Kidney capillary endothelial cell (primary cell): ENCODE measurements at places on chromosomes 6 and 20.

- no peak for DNase-seq
Measured at GRCh38 chr6:37946057-37946456, 126.5 kb downstream of the ZFAND3 start.

DNA sequence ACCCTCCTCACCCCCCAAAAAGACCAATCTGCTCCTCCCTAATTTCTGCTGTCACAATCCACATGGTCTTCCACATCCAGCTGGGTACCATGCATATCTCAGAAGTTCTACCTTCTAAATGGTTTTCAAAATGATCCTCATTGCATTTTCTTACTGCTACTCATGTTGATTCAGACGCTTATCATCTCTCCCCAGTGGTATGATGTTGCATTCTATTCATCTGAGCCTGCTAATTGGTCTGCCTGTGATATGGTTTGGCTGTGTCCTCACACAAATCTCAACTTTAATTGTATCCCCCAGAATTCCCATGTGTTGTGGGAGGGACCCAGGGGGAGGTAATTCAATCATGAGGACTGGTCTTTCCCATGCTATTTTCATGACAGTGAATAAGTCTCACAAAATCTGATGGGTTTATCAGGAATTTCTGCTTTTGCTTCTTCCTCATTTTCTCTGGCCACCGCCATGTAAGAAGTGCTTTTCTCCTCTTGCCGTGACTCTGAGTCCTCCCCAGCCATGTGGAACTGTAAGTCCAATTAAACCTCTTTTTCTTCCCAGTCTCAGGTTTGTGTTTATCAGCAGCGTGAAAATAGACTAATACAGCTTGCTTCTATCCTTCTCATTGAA, 41.4 kb upstream of the CLIC5 start:
- DNase-seq = no peak

GRCh38 chr20:48131581-48131980, 346.3 kb upstream of the SULF2 start:
- no peak for DNase-seq

DNA sequence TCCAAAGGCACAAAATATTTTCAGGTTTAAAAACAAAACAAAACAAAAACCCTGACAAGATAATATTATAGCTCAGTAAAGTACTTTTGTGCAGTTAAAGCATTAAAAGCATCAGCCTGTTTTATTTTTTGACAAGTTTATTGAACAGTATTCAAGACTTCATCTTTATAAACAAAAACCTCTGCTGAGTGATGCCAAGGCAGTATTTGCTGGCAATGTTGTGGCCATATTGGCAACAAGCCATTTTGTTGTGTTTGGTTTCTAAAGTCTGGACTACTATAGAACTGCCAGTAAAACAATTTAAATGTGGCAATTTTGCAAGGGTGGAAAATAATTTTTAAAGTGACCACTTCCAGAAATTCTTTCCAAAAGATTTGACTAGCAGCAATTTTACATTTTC, 15.9 kb downstream of the CPNE1 start:
- DNase-seq = no peak

- no peak for DNase-seq
Measured at GRCh38 chr20:34817072-34817471, 8.4 kb downstream of the NCOA6 start.

DNA sequence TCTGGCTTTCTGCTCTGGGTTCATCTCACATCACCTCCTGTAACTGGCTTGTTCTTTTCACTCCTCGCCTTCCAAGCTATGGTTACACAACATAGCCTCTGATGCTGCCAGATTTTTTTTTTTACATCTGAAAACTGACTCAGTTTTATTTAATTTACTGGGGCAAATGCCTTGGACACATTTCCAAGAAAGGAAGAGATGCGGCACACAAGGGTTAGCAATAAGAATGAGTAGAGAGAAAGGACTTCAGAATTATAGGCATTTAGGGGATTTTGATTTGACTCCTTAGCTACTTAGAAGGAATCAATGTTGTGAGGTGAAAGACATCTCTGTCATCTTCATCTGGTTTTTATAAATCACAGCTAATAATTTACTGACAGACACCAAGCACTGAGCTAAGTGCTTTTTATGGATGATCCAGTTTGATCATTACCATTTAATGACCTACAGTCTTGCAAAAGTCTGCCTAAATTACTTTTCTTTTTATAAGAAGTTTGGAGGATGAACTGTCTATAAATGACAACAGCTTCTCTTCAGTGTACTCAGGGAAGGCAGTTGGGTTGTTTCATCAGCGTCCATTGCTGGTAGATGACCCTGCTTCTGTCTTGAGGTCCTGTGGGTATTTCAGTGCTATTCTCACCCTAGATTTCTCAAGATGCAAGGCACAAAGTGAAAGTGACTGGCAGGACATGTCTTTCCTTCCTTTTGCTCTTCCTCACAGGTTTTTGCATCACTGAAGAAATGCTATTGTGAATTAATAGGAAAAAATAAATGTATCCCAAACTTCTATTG, 31.1 kb downstream of the LAMA4 start:
- DNase-seq = no peak

- no peak for DNase-seq
Measured at GRCh38 chr20:55097621-55098020, 622.2 kb downstream of the DOK5 start.

DNA sequence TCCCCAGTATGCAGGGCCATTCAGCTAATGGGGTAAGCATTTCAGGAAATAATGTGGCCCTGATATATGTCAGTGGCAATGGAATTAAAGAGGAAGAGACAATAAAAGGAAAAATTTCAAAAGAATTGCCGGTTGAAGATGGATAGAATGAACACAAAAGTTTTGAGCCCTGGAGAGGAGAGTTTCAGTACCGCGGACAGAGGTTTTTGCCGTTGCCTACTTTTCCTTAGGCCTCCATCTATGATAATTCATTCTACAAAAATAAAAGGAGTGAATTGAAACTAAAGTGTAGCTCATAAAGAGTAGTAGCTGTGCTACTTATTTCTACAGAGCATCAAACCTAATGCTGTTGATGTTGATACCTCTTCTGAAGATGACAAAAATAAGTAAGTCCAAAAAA, 140.7 kb downstream of the RNASET2 start:
- no peak for DNase-seq

DNA sequence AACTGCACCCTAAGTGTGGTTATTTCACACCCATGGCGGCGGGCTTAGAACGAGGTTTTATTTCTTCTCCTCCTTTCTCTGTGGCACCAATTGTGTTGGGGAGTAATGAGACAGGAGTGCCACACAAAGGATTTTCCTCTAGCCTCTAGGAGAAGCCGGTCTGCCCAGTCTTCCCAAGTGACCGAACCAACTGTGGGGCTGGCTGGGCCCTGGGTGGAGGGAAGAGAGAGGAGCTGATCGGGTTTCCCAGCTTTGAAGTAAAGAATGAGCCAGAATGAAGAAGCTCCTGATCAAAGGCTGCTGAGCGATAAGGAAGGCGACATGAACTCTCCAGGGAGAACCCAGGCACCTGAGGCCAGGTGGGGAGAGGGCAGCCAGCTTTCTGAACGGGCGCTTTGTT, 616.0 kb upstream of the BTBD3 start:
- DNase-seq = no peak

GRCh38 chr6:144460327-144461095, 175.4 kb downstream of the UTRN start:
- no peak for DNase-seq

DNA sequence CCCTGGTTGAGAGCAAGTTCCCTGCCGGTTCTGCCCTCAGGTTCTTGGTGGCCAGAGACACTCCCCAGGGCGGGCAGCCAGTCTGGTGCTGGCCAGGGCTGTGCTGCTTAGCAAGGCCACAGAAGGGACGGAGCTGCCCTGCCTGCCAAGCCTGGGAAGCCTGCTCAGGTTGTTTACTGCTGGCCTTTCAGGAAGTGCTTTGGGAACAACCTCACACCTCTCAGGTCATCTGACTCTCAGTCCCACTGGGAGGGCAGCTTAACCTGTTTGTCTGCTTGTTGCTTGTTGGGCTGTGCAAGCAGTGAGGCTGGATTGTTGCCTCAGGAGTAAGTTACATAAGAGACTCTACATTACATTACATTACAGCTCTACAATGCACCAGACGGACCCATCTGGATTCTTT, 75.8 kb upstream of the AFDN start:
- DNase-seq = no peak
